NCI-H1417 treated with DMSO at 0.1 percent for 48 hours (cell line): ENCODE measurements at places on chromosomes 6 and 20.

DNA sequence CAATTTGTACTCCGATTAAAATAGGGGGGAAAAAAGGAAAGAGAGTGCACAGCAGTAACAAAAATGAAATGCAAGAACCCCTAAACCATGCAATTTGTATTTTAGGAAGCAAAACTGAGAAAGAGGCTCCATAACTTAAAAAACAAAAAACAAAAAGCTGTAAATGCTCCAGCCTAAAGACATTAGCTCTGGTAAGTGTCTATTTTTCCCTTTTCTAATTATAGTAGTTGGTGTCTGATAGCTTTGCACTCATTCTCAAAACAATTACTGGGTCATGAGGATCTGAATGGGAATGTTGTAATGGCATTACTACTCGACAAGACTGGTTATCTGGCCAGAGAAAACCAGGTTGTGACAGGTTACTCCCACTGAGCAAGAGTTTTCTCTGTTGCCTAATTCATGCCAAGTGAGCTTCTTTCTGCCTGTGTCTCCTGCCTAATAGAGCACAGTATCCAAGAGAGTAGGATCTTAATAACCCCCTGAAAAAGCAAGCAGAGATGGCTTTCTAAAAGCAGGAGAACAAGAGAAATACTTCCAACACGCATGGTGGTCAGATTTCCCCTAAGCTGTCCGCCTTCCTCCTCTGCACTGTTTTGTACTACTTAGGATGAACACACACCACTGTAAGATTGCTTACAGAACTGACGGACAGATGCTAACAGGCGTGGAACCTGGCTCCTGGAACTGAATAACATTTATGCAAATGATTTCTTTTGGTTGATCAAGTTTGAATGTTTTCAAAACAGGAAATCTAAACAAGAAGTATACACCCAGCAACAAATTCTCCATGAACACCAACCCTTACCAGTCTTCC lies 86.4 kb downstream of the FKBP5 start:
- no peak for DNase-seq

- DNase-seq: no peak
Observed at GRCh38 chr6:166412911-166413384, 30.2 kb upstream of the MPC1 start.

- DNase-seq: no peak
Observed at GRCh38 chr20:43691928-43692524, 25.1 kb downstream of the MYBL2 start.

DNA sequence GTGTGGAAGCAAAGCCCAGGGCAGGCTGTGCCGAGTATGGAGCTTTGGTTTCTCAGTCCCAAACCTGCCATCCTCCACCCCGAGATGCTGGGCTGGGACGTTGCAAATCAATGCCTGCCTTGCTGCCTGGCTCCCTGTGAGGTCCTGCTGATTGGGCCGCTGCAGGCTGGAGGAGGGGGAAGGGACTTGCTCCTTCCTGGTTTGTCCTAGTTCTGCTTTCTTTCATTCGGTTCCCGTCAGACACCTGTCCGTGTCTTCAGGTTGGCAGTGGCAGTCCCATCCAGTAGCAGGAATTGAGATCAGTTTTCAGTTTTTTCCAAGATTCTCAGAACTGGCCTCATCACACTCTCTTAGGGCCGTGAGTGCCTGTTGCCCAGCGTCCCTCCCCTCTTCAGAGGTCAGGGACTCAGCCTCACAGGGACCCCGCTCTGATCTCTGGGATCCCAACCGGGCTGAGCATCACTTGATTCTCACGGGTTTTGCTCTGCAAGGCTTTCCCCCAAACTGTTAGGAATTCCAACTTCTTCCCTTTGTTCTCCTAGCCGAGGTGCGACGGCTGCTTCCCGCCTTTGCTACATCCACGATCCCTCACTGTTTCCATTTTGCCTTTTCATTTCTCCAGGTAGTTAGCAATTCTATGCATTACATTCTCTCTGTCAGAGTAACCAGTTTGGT lies 24.2 kb upstream of the TAGAP start:
- DNase-seq: no peak

DNA sequence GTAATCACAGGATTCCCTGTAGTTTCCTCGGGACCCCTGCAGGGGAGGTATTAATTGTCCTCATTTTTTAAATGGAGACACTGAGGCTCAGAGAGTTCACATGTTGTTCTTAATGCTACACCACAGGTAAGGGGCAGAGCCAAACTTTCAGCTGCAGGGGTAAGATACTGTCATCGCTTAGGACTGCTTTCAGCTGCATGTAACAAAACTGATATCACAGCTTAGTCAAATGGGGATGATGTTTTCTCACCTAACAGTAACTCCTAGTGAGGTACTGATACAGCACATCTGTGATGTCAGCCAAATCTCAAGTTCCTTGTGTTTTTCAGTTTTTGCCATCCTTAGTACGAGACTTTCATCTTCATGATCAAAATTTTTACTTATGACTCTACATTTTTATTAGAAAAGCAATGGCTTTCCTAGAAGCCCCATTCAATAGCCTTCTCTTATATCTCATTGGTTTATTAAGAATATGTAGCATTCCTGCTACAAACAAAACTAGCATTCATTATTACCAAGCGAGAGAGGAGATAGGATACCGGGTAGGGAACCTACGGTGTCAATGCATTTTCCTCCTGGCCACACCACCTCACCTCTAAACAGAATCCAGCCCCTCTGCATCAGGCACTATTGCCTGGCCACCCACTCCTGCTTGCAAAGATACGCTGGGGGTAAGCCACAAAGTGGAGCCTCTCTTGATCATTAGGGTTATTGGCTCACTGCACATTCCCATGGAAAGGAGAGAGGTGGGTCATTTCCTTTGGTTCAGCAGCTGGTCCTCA lies 557.5 kb downstream of the CD83 start:
- DNase-seq: no peak

DNA sequence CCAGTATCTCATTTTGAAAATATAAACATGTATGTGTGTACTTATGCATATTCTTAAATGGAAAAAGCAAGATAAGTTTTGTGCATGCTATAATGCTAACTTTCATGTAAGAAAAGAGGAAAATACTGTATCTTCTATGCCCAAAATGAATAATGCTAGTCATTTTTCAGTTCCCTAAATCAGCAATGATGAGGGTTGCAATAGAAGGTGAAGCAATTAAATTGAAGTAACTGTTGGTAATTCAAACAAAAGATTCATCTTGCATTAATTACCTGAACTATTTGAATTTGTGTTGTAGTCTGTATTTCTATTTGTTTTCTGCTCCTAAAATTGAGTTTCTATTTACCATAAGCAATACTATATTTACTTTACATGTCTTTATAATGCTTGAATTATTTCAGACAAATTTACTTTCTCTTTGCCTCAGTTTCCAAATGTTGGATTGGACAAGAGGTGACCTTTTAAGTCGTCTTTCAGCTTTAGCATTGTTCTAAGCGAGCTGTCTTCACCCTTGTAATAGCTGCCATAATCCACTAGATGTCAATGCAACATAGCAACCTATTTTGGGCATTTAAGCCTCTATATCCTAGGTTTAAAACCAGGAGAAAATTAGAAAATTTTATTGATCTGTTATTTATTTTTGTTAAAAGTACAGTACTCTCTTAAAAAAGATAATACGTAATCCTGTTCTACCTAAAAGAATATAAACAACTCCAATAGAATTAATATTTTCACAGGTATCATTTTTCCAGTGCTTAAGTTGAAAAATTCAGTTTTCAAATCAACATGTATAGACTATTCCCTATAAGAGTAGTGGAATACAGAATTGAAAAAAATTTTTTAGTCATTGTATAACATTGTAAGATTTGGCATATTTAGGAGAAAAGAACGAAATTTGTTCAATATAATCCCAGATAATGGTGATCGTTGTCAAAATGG lies 52.3 kb upstream of the IFNGR1 start:
- DNase-seq: peak; percentile 30

- DNase-seq: no peak
Observed at GRCh38 chr6:107545763-107546162, 55.8 kb downstream of the SOBP start.

DNA sequence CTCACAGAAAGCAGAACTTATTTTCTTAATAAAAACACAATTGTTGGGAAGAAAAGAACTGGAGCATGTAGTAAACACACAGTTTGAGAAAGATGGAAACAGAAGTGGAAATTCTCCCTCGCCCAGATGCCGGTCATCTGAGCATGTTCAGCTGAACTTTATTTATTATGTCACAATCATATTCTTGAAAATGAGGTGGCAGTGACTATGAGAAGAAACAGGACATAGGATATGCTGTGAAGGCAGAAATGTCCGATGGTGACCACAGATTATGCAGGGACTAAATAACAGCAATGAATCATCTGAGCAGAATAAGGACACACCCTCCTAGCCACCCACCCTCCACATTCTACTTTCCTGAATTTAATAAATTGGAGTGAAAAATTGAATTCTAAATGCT lies 425.3 kb upstream of the NOX3 start:
- DNase-seq: no peak

DNA sequence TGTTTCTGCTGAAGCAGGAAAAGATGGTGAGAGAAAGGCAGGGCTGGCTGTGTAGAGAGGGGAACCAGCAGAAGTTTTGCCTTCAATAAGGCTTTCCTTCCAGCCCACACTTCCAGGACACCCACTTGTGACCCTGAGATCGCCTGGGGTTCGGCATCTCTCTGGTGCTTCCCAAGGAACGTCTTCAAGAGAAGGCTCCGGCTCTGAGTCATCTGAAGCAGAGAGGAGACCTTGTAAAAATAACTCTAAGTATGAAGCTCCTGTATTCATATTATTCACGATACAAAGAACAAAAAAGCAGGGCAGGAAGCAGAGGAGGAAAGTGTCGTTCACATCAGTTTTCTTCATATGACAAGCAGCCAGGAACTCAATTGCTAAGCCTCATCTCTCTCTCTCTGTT lies 95.4 kb upstream of the MRPS10 start:
- no peak for DNase-seq

DNA sequence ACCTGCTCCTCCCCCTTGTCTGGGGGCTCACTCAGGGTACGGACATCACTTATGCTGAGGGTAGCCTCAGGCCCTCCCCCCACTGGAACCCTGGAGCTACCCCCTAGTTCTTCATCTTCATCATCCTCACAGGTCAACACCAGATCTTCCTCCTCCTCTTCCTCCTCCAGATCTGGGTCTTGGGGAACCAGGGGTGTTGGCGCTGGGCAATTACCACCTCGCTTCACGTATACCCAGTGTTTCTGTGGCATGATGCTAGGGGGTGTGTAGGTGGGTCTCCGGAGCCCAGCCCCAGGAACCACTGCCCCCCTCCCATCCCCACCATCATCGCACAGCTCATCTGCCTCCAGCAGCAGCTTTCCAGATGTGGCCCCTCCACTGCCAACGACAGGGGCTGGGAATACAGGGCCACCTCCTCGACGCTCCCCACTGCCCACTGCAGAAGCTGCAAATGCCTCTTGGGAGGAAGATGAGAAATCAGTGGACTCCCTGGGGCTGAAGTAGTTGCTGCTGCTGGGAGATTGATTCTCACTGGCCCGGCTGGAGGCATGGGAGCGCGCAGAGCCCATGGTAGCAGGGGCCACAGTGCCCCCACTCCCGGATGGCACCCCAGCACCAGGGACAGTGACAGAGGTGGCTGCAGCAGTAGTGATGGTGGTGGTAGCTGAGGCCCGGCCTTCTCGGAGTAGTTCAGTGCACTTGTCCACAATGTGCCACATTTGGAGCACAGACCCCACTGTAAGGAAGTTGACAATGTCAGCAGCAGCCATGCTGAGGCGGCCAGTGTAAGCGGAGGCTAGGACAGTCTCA lies 1.5 kb downstream of the ZBTB22 start:
- DNase-seq: no peak

DNA sequence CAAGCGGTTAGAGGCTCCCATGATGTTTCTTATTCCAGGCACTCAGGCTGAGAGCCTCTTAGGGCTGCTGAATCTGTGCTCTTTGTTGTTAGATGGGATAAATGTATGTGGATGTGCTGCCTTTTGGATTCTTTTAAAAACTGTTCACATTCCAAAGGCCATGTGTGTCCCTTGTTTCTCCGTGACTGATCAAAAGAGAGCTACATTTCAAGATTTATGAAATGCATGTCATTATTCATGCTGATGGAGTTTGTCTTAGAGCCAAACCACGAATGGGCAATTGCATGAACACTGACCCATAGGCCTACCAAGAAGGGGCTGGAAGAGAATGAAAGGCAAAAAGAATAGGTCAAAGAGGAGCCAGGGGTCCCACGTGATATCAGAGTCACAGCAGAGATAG lies 104.9 kb upstream of the TSHZ2 start:
- DNase-seq: no peak

DNA sequence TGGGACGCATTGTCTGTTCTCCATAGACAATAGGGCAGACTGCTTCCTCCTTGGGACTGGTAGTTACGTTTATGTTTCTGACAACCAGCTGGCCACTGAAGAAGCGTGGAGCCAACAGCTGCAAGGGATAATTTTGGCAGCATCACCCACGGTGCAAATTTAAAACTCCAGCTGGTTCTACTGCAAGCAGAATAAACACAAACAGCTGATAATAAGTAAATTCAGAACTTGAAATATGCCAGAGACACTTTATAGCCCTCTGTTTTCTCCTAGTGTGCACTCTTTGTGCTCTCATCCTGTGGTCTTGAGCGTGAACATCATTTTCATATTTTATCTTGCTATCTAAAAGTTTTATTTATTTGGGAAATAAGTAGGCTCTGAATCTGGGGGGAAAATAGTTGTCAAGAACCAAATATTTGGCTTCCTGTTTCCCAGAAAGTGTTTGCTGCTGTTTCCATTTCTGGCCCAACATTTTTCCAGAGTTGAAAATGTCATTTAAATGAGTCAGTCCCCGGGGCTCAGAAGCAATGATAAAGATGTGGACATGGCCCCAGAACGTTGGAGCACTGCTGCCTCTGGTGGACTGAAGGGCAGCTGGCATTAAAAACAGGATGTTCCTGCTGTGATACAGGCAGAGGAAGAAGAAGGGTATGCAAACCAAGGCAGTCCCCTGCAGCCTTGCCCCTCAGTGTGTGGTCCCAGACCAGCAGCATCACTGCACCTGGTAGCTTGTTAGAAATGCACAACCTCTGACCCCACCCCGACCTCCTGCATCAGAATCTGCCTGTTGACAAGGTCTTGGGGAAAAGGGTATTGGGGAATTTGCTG lies 12.5 kb upstream of the THBD start:
- no peak for DNase-seq

GRCh38 chr6:1903780-1904465 lies 294.2 kb downstream of the FOXC1 start:
- DNase-seq: no peak

- no peak for DNase-seq
Observed at GRCh38 chr20:25394276-25394675, 3.6 kb upstream of the ABHD12 start.

GRCh38 chr6:166058064-166058739 lies 109.4 kb downstream of the TBXT start:
- no peak for DNase-seq

GRCh38 chr6:49782293-49782692 lies 4.8 kb downstream of the PGK2 start:
- DNase-seq: no peak

GRCh38 chr20:36826554-36827244 lies 49.2 kb upstream of the TLDC2 start:
- DNase-seq: no peak

- no peak for DNase-seq
Observed at GRCh38 chr6:139336488-139336887, 38.0 kb downstream of the CITED2 start.

- DNase-seq: no peak
Observed at GRCh38 chr6:167526465-167527368, 201.8 kb downstream of the TTLL2 start.
